H9 (cell line): ENCODE measurements at places on chromosomes 12 and 14. TPM values are rescaled to one million over a fixed set of nuclear protein-coding genes. Genes with fewer than 3 reads are reported as not detected.

DNA sequence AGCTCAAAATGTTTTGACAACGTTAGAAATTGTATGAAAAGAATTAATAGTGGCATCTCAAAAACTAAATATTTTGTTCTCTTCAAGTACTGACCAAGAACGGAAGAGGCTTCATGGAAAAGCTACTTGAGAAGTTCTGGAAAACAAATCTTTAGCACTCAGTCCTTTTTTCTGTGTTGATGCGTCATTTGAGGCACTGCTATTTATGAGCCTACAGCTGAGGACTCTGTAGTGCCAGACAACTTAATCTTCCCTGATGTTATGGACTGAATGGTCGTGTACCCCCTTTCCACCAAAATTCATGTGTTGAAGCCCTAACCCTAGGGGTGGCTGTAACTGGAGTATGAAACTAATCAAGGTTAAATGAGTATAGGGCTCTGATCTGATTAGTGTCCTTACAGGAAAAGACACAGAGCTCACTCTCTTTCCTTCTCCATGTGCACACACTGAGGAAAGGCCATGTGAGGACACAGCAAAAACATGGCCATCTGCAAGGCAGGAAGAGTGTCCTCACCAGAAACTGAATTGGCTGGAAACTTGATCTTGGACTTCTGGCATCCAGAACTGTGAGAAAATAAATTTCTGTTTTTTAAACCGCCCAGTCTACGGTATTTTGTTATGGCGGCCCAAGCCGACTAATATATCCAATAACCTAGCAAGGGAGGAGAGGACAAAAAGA is 337.0 kb upstream of the CLEC14A start:
- no peak overlapping the region for H3K4me3 ChIP-seq
- DNase-seq, result no peak
- no peaks in the 10 kb centered on the region for H3K27me3 ChIP-seq
- H3K27ac ChIP-seq, result no peak overlapping the region
- H3K36me3 ChIP-seq, result no peaks in the 10 kb centered on the region

CCDC177 gene
- 6.1 and 6.2 TPM in 2 replicates for total RNA-seq

DNA sequence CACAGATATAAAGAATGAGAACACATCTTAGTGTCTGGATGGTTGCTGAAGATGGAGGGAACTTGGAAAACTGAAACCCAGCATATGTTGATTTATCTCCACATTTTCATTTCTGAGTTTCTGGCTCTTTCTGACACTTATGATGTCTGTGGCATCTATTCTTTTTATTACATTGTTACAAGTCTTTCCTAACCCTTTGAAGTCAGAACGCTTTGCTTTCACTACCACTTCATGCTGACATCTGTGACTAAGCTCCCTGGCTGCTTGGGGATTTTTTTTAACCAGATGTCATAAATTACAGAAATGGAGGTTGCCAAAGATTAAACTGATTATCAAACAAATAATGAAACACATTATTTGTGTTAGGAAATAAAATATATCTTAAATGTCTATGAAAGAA is 188.7 kb downstream of the KITLG start:
- no peak for DNase-seq
- no peaks in the 10 kb centered on the region for H3K4me1 ChIP-seq
- no peak overlapping the region for H3K4me3 ChIP-seq
- no peaks in the 10 kb centered on the region for H3K36me3 ChIP-seq
- no peak overlapping the region for H3K27ac ChIP-seq

DPY19L2 gene
- total RNA-seq, result 4.9 and 6.1 TPM in 2 replicates

PPM1A gene
- 41.7 and 49.2 TPM in 2 replicates for total RNA-seq
